ENCODE measurements at places on chromosomes 3 and 15. TPM values are rescaled to one million over a fixed set of nuclear protein-coding genes. Genes with fewer than 3 reads are reported as not detected.

Gene MED12L
- 0.03 TPM for total RNA-seq

DNA sequence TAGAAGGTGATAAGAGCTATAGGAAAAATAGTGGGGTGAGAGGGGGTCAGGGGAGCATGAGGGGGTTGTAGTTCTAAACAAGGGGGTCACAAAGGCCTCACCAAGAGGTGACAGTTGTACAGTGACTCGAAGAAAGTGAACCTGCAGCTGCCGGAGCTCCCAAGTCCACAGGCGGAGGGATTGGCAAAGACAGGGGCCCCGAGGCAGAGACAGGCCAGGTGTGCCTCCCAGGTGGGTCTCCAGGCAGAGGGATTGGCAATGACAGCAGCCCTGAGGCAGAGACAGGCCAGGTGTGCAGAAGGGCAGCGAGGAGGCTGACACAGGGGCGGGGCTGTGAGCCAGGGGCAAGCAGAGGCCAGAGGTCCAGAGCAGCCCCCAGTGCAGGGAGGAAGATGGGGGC lies 63.7 kb downstream of the DNAJB8 start:
- H3K4me1 ChIP-seq = no peaks in the 10 kb centered on the region
- DNase-seq = no peak
- no peaks in the 10 kb centered on the region for H3K27me3 ChIP-seq
- H3K4me3 ChIP-seq = no peak overlapping the region

DNA sequence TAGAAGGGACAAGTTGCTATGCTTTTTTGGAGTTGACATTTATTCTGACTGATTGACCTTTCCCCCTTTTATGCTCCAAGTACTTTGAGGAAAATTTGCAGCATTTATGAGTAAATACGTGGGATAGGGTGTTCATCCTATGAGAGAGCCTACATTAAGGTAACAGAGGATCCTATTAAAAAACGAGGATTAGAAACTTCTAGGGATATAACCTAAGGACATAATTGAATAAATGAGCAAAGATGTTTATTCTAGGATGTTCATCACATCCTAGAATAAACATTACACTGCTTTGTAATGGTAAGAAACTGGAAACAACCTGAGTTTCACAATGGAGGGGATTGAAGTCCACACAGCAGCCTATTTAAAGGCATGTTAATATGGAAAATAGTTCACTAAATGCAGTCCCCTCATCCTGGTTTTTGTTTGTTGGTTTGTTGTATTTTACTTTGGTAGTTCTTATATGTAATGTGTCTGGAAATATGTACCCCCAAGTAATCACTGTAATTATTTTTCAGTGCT lies 23.9 kb upstream of the CLEC3B start:
- no peak for DNase-seq
- no peak overlapping the region for H3K27ac ChIP-seq
- H3K36me3 ChIP-seq = peaks cover 50% of the 10 kb centered on the region

Gene MME
- total RNA-seq = 0.51 TPM

GRCh38 chr3:192299921-192300320 lies 427.4 kb downstream of the FGF12 start:
- no peak overlapping the region for H3K4me3 ChIP-seq
- H3K27me3 ChIP-seq = no peaks in the 10 kb centered on the region
- DNase-seq = no peak
- no peaks in the 10 kb centered on the region for H3K4me1 ChIP-seq

Gene XCR1
- 0.13 TPM for total RNA-seq

- H3K4me1 ChIP-seq = no peaks in the 10 kb centered on the region
- H3K4me3 ChIP-seq = no peak overlapping the region
These were observed 63.2 kb upstream of the MNS1 start for GRCh38 chr15:56528136-56528535.

DNA sequence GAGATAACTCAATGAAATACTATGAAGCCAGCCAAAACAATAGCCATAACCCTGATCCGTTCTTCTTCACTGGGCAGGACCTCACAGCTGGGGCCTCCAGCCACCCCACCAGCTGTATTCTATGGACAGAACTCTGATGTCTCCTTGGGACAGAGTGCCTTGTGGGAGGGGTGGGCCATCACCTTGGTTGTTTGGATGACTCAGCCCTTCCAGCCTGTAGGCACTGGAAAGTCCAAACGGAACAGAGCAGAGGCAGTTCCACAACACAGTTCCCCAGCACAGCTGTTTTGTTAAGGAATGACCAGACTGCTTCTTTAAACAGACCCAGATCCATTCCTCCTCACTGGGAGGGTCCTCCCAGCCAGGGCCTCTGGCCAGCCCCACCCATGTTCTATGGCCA lies 31.9 kb upstream of the ZBED2 start:
- H3K36me3 ChIP-seq = no peaks in the 10 kb centered on the region
- no peaks in the 10 kb centered on the region for H3K4me1 ChIP-seq
- no peak overlapping the region for H3K4me3 ChIP-seq
- DNase-seq = no peak

GRCh38 chr3:42649783-42650182 lies 3.7 kb upstream of the ZBTB47 start:
- no peak overlapping the region for H3K4me3 ChIP-seq
- H3K27me3 ChIP-seq = no peaks in the 10 kb centered on the region
- peaks cover 19% of the 10 kb centered on the region for H3K36me3 ChIP-seq
- no peak for DNase-seq

Gene DNAH12
- total RNA-seq = 0.19 TPM

Gene HIGD2B
- total RNA-seq = 0.24 TPM

- H3K36me3 ChIP-seq = no peaks in the 10 kb centered on the region
- H3K4me1 ChIP-seq = no peaks in the 10 kb centered on the region
- DNase-seq = no peak
- no peak overlapping the region for H3K27ac ChIP-seq
- no peaks in the 10 kb centered on the region for H3K27me3 ChIP-seq
- H3K4me3 ChIP-seq = no peak overlapping the region
These were observed 7.4 kb upstream of the CAPN7 start for GRCh38 chr3:15198686-15199085.

- no peaks in the 10 kb centered on the region for H3K36me3 ChIP-seq
- H3K27me3 ChIP-seq = no peaks in the 10 kb centered on the region
- no peak overlapping the region for H3K4me3 ChIP-seq
- no peak overlapping the region for H3K27ac ChIP-seq
These were observed 10.1 kb upstream of the MINDY2 start for GRCh38 chr15:58761010-58761388.

- H3K36me3 ChIP-seq = no peaks in the 10 kb centered on the region
- no peak overlapping the region for H3K27ac ChIP-seq
- H3K27me3 ChIP-seq = no peaks in the 10 kb centered on the region
- DNase-seq = no peak
These were observed 43.3 kb upstream of the CMC1 start for GRCh38 chr3:28198161-28198560.

- no peak overlapping the region for H3K27ac ChIP-seq
- no peaks in the 10 kb centered on the region for H3K36me3 ChIP-seq
- no peak overlapping the region for H3K4me3 ChIP-seq
- no peaks in the 10 kb centered on the region for H3K27me3 ChIP-seq
- no peak for DNase-seq
These were observed 46.6 kb upstream of the CTSH start for GRCh38 chr15:78991476-78991875.

Gene EFHB
- not detected for total RNA-seq

DNA sequence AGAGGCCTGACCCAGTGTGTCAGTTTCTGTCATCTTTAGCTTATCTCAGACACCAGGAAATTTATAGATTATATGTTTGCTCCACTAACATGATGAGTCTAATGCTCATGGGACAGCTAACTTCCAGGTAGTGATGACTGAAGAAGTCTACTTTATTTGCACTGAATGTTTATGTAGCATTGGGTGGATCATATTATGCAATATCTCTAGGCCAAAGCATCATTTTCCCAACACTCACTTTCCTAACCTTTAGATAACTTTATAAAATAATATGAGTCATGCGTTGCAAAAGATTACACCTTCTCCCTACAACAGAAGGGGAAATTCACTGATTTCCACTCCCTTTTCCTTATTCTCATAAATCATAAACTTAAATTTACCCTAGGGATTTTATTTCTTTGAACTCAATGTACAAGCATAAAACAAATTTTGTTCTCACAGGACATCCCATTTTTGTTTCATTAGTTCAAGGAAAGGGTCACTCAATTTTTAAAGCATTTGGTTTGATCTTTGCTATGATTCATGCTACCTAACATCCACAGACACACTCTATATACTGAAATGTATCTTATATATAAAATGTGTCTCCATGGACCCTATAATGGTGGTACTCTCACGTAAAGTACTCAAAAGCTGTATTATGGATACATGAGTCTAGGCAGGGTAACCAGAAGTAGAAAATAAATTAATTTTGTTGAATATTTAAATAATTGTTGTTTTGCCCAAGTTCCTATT lies 225.2 kb downstream of the WDR72 start:
- no peaks in the 10 kb centered on the region for H3K4me1 ChIP-seq
- H3K4me3 ChIP-seq = no peak overlapping the region
- no peak overlapping the region for H3K27ac ChIP-seq
- no peaks in the 10 kb centered on the region for H3K36me3 ChIP-seq

GRCh38 chr3:52405601-52406110 lies 39.2 kb downstream of the SEMA3G start:
- peaks cover 6% of the 10 kb centered on the region for H3K4me1 ChIP-seq
- DNase-seq = no peak
- peaks cover 23% of the 10 kb centered on the region for H3K36me3 ChIP-seq
- H3K4me3 ChIP-seq = no peak overlapping the region
- no peaks in the 10 kb centered on the region for H3K27me3 ChIP-seq
- no peak overlapping the region for H3K27ac ChIP-seq

Gene ZNF710
- total RNA-seq = 43.5 TPM

Gene RNU5B-1
- 19.1 TPM for total RNA-seq

Gene CEP19
- total RNA-seq = 1.9 TPM

Gene SPINK8
- total RNA-seq = not detected
